Activated CD8-positive, alpha-beta T cell treated with anti-CD3 and anti-CD28 coated beads, Interleukin-2, amount 10 ng/mL, durations not matched to agents 7 days and 5 days (primary cell): ENCODE measurements at places on chromosomes 12 and 14. TPM values are rescaled to one million over a fixed set of nuclear protein-coding genes. Genes with fewer than 3 reads are reported as not detected.

DNA sequence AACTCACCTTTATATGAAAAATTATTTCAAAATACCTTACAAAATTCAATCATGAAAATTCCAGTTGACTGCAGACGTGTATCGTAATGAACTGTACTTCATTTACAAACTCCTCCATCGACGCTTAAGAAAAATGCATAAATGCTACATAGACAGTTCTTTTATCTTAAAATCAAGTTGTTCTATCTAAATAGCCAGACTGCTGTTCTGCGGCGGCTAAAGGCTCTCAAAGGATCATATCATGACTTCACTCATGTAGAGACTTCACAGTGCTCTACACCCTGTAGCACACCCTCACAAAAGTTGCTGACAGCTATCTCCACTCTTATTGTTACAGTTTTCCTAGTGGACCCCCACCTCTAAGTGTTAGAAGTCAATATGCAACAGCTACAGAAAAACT lies 5.2 kb downstream of the KRAS start:
- DNase-seq = no peak

GRCh38 chr12:115404761-115405470 lies 720.9 kb upstream of the TBX3 start:
- no peak for DNase-seq

- no peak for DNase-seq
Measured at GRCh38 chr14:60651086-60651795, 2.0 kb upstream of the SIX1 start.

DNA sequence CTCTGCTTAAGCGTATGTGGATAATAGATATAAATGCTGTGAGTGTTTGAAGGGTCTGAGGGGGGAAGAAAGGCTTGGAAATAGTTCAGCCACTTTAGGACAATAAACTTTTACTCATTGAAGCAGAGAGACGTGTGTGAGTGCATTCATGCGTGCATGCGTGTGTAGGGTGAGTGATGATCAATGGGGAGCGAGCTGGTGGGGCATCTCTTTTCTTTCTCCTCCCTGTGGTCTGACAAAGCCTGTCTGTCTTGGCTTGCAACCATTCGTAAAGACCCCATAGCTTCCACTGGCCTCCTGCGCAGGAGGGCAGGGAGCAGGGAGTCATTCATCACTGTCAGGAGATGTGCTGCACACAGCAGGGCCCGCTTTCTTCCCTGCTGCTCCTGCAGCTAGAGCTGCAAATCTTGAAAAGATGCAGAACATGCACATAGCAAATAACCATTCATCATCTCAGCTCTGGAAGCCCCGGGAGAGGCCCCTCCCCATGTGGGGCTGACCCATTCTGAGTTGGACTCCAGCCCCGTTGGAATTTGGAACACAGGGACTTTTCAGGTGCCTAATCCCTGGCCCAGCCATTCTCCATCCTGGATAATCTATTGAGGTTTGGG lies 223.2 kb downstream of the PPM1H start:
- no peak for DNase-seq

DNA sequence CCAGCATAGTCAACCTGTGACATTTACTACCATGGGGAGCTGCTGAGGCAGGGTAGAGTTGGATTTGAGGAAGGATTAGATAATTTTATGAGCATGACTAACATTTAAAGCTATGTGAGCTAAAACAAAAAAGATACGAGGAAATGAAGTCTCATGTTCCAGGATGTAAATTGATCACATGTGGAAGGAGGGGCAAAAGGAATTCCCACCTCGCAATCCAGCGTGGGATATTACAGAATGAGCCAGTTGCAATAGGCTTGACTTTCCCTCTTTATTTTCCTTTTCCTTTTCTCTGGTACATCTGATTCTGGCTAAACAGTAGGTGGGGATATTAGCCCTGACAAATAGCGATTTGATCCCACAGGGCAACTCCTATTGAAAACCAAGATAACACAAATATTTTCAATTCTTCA lies 214.9 kb upstream of the HMGA2 start:
- no peak for DNase-seq

DNA sequence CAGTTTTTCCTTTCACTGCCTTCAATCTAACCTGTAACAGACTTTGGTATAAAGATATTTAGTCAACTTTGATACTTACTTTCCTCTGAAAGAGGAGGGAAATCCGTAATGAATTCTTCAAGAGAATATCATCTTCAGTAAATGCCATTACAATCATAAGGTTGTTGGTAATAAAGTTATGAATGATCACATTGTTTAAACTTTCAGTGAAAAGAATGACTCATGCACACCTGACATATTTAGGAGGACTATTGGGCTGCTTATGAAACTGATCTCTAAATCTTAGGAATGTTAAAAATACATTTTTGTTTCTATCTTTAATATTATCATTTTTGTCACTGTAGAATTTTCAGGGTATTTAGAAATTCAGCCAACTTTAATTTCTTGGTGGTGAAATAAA lies 474.7 kb downstream of the SLC16A7 start:
- DNase-seq = no peak

PRH2 gene
- total RNA-seq = not detected

GPRC5D gene
- not detected for total RNA-seq

SDR9C7 gene
- not detected for total RNA-seq

FKBP3 gene
- total RNA-seq = 70.2 TPM

ALDH1L2 gene
- 0.21 TPM for total RNA-seq
